ENCODE measurements at places on chromosomes 12 and 14.
A peak's percentile ranks its signal among the peaks of the same experiment; 100 is the strongest.

DNA sequence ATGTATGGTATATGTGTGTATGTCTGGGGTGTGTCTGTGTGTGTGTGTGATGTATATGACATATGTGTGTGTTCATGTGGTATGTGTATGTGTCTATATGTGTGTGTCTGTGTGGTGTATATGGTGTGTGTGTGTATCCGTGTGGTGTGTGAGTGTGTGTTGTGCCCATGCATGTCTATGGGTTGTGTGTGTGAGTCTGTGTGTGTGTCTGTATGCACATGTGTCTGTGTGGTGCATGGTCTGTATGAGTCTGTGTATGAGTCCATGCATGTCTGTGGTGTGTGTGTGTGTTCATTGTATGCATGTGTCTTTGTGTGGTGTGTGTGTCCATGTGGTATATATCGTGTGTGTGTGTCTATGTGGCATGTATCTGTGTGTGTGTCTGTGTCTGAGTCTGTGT, 168.1 kb upstream of the GSC start:
- no peak for DNase-seq

DNA sequence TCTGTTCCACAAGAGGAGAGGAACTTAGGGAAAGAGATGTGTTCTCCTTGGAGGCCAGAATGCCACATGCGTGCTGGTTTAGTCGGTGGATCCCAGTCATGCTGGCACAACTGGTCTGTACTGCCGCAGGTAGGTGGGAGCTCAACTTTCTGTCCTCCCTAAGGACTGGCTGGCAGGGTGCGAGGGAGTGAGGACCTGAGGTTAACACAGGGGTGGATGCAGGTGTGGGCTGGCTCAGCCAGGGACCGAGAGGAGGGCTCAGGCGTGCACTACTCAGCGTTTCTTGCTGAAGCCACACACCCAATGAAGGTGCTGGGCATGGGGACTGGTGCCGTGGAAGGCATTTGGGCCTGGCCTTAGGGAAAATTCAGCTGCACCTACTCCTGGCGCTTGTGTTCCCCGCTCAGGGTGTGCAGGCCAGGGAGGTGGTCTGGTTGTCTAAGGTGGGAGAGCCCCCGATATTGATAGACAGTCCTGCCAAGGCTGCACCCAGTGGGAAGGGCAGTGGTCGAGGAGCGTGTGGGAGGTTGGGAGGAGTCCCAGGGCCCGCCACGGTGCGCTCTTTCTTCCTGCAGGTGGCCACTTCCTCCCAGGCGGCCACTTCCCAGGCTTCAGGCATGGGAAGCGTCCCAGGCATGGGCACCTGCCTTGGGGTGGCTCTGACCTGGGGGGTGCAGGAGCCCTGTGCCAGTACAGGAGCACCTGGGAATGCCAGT, 138.4 kb downstream of the ADGRD1 start:
- no peak for DNase-seq

DNA sequence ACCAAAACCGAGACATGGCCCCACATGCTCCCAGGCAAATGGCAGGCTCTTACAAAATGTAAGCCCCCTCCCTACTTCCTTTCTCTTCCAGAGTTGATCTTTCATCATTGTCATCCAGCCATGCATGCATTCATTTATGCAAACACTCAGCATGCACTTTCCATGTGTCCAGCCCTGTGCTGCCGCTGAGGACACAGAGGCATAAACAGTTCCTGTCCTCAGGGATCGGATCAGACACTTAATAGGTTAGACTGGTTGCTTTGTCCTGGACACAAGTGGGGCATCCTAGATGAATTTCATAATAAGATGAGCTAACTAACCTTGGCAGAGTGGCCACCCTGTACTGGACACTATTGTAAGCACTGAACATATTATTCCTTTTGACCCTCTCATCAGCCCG, 23.1 kb downstream of the PRIMA1 start:
- no peak for DNase-seq

GRCh38 chr12:52791271-52792184, 4.4 kb downstream of the KRT3 start:
- no peak for DNase-seq

DNA sequence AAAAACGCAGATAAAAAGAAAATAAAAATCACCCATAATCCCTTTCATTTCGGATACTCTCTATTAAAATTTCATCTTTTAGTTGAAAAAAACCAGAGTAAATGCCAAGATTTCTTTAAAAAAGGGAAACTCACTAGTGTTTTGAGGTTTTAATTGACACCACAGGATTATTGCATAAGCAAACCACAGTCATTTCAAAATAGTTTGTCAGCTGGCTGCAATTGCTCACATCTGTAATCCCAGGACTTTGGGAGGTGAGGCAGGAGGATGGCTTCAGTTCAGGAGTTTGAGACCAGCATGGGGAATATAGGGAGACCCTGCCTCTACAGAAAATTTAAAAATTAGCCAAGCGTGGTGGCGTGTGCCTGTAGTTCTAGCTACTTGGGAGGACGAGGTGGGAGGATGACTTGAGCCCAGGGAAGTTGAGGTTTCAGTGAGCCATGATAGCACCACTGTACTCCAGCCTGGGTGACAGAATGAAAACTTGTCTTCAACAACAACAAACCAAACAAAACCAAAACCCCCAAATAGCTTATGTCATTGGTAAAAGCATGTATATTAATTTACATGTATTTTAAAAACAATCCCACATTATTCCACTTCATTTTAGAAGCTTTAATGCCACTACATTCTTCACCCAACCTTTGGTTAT, 48.8 kb downstream of the SYNE2 start:
- no peak for DNase-seq

- peak; percentile 35 for DNase-seq
Observed at GRCh38 chr14:35333797-35334743, 41.9 kb downstream of the PSMA6 start.

DNA sequence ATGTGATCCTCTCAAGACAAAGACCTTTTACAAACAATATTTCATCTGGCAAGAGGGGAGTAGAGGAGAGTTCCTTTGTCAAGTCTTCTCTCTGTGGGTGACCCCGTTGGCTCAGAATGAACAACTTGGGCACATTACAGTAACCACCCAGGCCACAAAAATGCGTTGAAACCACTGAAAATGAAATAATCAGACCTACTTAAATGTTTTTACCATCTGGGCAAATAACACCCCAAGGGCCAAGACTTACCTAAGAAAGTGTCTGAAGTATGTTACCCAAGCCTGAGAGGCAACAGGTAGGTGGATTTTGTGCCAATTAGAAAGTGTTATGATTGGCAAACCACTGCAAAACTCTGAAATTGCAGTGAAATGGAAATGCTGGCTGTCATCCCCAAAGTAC, 1.3 kb downstream of the TC2N start:
- DNase-seq: no peak

- DNase-seq: no peak
Observed at GRCh38 chr12:88805692-88806091, 225.4 kb upstream of the KITLG start.

DNA sequence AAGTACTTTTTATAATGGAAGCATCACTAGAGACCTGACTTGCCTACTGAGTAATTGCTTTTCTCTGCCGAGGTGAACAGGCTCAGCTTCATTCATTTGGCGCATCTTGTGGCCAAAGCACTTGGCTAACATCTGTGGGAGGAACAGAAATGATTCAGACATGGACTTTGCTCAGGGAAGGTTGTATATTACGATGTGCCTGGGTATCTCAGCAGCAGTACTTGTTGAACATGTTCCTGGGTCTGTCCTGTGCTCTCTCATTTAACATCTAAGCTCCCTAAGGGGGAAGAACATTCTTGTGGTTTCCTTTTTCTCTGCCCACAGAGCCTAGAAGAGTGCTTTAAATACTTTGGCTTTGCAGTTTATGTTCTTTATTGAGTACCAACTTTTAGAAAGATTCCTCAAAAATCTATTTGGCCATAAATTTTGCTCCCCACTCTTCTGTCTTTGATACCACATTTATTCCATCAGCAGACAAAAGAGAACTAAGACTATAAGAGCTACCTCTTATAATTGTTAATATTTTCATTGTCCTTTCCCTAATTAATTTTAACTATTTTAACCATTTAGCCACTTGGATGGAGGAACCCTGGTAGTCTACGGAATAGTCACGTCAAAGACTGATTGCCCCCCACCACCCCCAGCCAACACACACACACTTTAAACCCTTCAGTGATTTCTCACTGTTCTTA, 101.2 kb upstream of the EGLN3 start:
- DNase-seq: no peak

DNA sequence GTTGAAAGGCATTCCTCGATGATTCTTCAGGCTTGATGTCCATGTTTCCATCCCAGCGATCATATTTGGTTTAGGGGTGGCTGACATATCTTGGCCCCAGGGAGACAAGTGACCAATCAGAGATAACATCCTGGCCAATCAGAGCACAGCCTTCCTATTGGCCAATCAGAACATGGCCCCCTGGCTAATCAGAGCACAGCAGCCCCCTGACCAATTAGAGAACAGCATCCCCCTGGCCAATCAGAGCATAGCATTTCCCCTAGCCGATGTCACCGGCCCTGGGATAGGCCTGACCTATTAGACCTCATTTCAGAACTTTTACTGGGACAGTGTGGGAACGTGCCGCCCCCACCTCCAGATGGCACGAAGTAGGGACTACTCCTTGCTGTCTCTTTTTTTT, 182.2 kb downstream of the AACS start:
- no peak for DNase-seq

DNA sequence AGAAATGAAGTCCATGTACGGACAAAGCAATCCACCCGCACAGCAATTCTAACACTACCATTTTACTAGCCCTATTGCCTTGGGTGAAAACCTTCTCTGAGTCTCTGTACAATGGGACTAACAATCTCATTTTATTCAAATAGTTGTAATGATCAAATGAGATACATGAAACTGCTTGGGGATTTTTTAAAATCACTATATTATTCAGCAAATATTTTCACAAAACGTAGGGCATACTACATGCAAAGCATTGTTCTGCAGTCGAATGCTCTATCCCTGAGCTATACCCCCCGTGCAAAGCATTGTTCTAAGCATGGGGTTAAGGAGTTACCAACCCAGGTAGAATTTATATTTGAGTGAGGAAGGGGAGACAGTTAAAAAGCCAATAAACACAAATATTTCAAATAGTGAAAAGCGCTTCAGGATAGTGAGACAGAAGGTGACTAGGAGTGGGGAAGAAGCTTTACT, 554 bp upstream of the ATF7 start:
- DNase-seq: no peak

DNA sequence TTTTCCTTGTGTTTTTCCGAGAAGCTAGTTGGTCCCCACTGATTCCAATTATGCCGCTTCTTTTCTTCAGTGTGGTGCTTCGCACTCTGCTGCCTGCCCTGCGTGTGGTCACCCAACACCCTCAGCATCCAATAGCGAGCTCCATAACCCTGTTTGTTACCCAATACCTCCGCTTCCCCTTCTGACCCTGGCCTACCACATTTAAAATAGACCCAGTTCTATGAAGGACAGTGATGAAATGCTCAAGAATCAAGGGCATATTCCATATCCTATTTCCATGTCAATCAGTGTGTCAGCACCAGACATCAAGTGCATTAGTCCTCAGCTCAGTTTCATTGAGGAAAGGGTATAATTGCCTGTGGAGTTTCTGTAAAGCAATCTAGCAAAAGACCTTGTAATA, 9.5 kb downstream of the NDRG2 start:
- no peak for DNase-seq

- peak; percentile 30 for DNase-seq
Observed at GRCh38 chr12:40002178-40003169, 103.4 kb downstream of the SLC2A13 start.

DNA sequence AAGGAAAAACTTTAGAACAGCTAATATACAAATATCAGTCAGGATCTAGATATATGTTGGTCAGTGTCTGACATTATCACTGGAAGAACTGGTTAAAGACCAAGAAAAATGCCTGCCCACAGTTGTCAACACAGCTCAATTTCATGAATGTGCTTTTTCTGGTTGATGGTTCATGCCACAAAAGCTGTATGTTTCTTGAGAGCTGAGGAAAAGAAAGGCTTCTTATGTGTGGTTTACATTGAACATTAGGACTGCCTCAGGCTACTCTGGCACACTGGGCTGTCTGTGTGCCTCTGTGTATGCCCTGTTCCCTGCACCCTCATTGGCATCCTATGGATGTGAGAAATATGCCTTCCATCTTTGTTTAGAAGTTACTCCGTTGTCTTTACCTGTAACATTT, 218.8 kb upstream of the RGS6 start:
- no peak for DNase-seq

DNA sequence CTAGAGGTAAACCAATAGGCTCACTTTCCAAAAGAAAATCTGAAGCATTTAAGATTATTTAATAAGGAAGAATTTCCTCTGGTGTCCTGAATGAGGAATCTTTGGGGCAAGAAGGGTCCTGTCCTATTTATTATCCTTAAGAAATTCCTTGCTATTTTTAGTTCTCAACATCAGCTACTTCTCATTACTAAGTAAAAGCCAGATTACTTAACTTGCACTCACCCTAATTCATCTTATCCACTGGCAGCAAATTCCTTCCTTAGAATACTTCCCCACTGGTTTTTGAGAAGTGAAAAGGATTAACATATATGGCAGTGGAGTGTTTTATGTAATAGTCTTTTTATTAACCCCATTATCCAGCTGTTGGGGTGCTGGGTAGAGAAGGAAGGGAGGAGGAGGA, 767.7 kb downstream of the DIO2 start:
- DNase-seq: peak; percentile 37

GRCh38 chr12:29572464-29572863, 75.0 kb upstream of the OVCH1 start:
- DNase-seq: no peak

DNA sequence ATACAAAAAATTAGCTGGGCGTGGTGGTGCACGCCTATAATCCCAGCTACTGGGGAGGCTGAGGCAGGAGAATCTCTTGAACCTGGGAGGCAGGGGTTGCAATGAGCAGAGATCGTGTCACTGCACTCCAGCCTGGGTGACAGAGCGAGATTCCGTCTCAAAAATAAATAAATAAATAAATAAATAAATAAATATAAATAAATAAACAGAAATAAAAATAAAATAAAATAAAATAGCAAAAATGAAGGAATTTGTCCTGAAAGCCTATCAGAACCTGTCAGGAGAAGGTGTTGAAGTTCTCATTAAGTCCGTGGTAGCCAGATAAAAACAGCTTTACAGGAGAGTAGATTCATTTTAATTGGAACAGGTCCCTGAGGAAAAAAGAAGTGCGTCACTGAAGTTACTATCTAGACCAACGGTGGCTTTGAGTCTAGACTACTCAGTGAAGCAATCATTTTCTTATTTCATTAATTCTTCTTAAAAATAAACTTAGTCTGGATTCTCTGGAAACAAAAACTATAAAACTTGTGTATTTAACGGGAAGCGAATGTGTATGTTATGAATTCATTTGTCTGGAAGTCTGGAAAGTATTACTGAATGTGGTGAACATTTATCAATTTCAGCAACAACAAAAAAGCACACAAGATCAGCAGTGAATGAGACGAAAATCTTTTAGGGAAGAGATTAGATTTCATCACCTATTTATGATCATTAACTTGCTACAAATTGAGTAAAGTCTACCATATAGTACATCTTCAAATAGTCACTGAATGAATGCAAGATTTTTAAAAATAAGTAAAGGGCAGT, 248.5 kb upstream of the PDE3A start:
- DNase-seq: no peak

GRCh38 chr12:19390051-19390598, 49.2 kb upstream of the AEBP2 start:
- peak; percentile 83 for DNase-seq

- no peak for DNase-seq
Observed at GRCh38 chr12:132146772-132147422, 2.6 kb downstream of the NOC4L start.
